ENCODE measurements at places on chromosomes 7 and 10.

- no peak for DNase-seq
Measured at GRCh38 chr7:78673272-78673671, 780.2 kb downstream of the MAGI2 start.

GRCh38 chr7:882336-883035 is 6.1 kb downstream of the GET4 start:
- DNase-seq, result no peak

GRCh38 chr7:32140210-32140939 is 70.2 kb upstream of the PDE1C start:
- no peak for DNase-seq

- DNase-seq, result no peak
Measured at GRCh38 chr7:159229683-159230475, 85.2 kb upstream of the VIPR2 start.

Measured in fibroblast of the conjunctiva (primary cell).